Dermis blood vessel endothelial cell (primary cell): ENCODE measurements at places on chromosomes 16 and 17. TPM values are rescaled to one million over a fixed set of nuclear protein-coding genes. Genes with fewer than 3 reads are reported as not detected.

Gene SGCA
- not detected in 2 replicates for total RNA-seq

Gene KRTAP1-1
- not detected in 2 replicates for total RNA-seq

Gene FAM171A2
- total RNA-seq, result 7.0 and 9.7 TPM in 2 replicates

Gene P2RX1
- not detected in 2 replicates for total RNA-seq

Gene HAGH
- total RNA-seq, result 76.5 and 89.2 TPM in 2 replicates

Gene CLEC19A
- total RNA-seq, result not detected in 2 replicates

Gene CD68
- 0.17 and 2.1 TPM in 2 replicates for total RNA-seq

Gene TPSB2
- total RNA-seq, result not detected in 2 replicates

Gene TMEM88
- total RNA-seq, result 50.9 and 111 TPM in 2 replicates

Gene ABI3
- 12.9 and 21.7 TPM in 2 replicates for total RNA-seq

Gene GPR179
- total RNA-seq, result not detected in 2 replicates

Gene GRIN2A
- not detected in 2 replicates for total RNA-seq

Gene MT1B
- total RNA-seq, result not detected in 2 replicates

Gene SPNS3
- 0.23 and 0.34 TPM in 2 replicates for total RNA-seq

Gene SNAI3
- total RNA-seq, result 0.09 TPM in 1 of 2 replicates, not detected in the other

Gene HP
- total RNA-seq, result 0.05 TPM in 1 of 2 replicates, not detected in the other

Gene OR1A1
- not detected in 2 replicates for total RNA-seq

Gene SKA2
- total RNA-seq, result 51.9 and 89.9 TPM in 2 replicates

Gene TMEM98
- total RNA-seq, result 36.2 and 42.4 TPM in 2 replicates

Gene OR3A3
- not detected in 2 replicates for total RNA-seq

Gene ZNF830
- 15.0 and 17.5 TPM in 2 replicates for total RNA-seq

Gene ARHGAP27
- total RNA-seq, result 61.8 and 66.5 TPM in 2 replicates

Gene LITAFD
- not detected in 2 replicates for total RNA-seq

Gene PDILT
- not detected in 2 replicates for total RNA-seq

Gene HEATR9
- total RNA-seq, result not detected in 2 replicates

Gene CES1
- 0.34 TPM in 1 of 2 replicates, not detected in the other for total RNA-seq

Gene SOCS1
- 0.23 and 0.68 TPM in 2 replicates for total RNA-seq

Gene CPNE7
- 0.85 and 2.6 TPM in 2 replicates for total RNA-seq

Gene TK1
- total RNA-seq, result 98.7 and 170 TPM in 2 replicates

Gene RPGRIP1L
- 6.7 and 7.0 TPM in 2 replicates for total RNA-seq

Gene RAB34
- 25.6 and 36.9 TPM in 2 replicates for total RNA-seq

Gene TBC1D3I
- total RNA-seq, result 0.05 and 0.17 TPM in 2 replicates

Gene ABCA8
- total RNA-seq, result under 0.01 and 0.19 TPM in 2 replicates

Gene OTOA
- 0.09 TPM in 1 of 2 replicates, not detected in the other for total RNA-seq

Gene KRTAP4-1
- total RNA-seq, result not detected in 2 replicates

Gene CACNG5
- not detected in 2 replicates for total RNA-seq

Gene CCL18
- not detected in 2 replicates for total RNA-seq

Gene CCDC154
- 0.09 and 0.34 TPM in 2 replicates for total RNA-seq
